ENCODE measurements at places on chromosomes 12 and 14.

DNA sequence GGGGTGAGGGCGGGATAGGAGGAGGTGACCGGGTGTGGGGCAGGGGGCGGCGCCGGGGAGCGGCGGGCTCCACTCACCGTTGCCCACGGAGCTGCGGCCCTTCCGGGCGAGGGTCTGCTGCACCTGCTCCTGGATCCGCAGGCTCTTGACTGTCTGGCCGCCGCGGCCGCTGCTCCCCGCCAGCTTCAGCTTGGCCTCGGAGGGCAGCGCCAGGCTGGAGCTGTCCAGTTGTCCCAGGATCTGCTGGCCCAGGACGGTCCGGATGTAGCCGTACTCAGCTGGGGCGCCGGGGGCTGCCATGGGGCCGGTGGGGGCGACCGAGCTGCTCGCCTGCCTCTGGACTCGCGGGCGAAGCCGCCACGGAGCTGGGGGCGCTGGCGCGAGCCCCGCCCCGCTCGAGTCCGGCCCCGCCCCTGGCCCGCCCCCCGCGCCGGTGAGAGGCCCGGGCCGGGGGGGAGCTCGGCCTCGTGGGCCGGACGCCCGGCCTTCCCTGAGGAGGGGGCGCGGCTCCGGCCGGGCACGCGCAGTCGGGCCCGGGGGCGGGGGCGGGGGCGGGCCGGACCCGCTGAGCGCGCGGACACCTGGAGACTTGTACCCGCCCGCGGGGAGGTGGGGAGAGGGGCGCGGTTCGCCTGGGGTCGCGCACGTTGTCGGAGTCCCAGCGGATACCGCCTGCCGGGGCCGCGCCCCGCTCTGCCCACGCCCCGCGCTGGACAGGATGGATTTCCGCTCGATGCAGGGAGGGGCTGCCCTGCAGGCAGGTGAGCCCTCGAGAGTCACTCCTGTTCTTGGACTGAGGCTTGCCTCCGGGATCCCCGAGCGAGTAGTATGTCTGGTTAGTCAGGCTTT is at the start of gene PKP2:
PKP2 (minus strand) TSS at position 346 of the 849 bp plus-strand sequence; CDS start at position 300, 46 bp downstream.
- DNase-seq = peak; percentile 67

DNA sequence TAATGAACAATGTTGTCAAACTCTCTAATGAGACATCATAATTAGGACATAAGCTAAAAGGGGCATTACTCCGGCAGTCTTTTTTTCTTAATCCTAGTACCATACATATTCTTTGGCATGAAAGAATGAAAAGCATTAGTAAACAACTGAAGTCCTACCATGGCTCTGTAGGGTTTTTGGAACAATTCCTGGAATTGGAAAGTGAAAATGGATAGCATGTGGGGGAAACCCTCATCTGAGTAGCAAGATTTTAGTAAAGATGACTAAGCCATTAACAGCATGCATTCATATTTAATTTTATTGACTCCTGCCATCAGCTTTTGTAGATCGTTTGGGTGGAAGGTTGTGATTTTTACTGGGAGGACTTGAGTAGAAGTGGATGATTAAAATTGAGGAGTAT is 216.2 kb upstream of the PDZRN4 start:
- DNase-seq = peak; percentile 31

- DNase-seq = no peak
These were observed 199.9 kb downstream of the TTC7B start for GRCh38 chr14:90616313-90616712.

DNA sequence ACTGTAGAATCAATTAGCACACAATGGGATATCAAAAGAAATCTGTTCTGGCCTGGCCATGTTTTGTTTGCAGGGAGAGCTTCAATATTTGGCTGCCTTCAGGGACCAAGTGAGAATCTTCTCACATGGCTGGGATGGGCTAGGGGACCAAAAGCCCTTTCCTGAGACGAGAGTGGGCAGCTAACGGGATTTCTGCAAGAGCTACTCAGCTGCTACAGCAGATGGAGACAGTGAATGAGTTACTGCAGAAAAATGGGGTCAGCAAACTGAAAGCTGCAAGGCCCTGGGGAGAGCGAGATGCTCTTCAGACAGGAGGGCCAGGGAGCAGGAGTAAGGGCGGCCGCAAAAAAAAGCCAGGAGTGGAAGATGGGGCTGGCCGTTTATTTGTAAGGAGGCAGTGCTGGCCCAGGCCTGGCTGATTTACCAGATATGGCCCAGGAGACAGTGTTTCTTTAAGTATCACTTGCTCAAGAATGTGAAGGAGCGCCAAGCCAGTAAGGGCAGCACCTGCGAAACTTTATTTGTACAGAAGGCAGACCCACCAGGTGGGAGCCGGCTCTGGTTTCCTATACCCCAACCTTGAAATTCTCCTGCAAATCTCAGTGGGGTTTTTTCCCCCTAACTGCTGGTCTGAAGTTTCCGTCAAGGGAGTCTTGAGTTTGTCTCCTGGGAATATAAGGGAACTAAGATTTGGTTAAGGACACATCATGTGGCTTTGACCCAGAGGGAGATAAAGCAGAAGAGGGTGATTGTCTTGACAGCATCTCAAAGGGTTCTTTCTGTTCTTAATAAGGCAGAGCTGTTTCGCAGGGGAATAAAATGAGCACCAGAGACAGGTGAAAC is 57.8 kb downstream of the SSH1 start:
- no peak for DNase-seq

DNA sequence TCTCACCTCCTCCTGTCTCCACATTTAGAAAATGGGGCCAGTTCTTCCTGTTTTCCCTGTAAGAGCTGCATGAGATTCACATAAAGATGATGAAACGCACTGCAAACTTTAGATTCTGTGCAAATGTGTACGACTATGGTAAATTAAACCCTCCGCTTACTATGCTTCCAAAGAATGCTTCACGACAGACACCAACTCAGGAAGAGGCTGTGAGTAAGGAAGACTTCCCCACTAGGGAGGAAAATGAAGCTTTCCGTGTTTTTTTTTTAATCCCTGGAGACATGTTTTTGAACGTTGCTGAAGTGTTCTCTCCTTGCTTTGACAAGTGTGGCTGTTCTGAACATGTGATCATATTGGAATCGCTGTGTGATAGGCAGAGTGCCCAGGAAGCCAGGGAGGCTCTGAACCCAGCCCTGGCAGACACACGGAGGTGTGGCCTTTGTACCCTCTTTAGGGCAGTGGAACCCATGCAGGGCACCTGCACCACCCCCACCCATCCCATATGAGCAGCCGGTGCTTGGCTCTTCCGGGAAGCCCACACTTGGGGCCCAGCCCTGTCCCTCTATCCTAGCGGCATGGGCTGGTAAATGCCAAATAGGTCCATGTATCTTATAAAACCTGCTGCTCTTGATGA is 7.5 kb upstream of the SYNE3 start:
- peak; percentile 88 for DNase-seq

DNA sequence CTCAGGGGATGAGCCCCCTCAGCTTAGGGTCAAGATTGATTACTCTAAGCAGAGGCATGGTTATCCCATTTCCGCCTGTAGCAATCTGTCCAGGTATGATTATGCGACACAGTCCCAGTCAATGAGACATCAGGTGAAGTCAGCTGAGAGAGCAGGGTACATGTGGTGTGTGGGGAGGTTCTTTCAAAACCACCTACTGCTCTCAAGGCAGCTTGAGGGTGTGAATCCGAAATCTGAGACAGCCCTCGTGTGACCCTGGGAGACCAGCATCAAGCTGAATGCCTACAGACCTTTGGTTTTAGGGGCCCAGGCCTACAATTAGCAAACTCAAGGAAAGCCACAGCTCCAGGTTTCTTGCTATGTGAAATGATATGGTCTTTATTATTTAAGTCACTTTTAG is 275.7 kb downstream of the ITPR2 start:
- DNase-seq = no peak

DNA sequence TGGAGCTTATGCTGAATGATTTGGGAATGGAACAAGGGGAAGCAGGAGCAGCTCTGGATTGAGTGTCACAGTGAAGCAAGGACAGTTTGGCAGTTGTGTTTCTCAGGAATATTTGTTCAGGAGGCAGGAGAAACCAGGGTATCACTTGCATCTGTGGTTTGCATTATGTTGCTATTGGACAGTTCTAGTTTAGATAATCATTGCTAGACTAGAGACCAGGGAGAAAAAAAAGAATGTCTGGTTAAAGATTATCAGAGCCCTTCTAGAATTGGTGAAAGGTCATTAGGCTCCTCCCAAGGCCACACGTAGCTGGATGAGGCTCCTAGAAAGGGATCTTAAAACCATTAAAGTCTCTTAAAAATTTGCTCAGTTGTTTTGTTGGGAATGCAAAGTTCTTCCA is 17.0 kb upstream of the SRSF5 start:
- DNase-seq = no peak

GRCh38 chr12:115895247-115895646 is 382.2 kb downstream of the MED13L start:
- DNase-seq = peak; percentile 1

DNA sequence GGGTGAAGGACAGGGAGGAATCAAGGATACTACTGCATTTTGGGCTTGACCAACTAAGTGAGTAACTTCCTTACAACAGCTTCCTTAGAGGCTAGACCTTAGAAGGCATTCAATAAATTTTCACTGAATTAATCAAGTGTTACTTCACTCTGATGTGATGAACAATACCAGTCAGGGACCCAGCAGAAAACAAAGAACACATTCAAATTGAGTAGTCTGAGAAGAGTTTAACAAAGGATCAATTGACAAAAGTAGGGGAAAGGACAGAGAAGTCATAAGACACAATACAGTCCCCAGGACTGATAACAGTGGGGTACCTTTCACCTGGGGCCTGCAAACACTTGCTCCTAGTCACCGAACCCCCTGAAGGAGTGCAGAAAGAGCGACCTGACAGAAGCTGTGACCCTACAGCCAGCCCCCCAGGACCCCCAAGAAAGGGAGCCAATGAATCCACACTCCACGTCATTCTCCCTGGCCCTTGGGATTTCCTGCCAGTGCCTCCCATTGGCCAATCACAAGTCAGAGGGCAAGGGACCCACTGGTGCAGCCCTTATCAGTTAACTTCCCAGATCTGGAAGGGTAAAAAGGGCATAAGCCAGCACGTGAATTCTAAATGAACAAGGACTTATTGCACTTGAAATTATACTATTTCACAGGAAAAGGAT is 6.9 kb downstream of the ANAPC5 start:
- DNase-seq = no peak

DNA sequence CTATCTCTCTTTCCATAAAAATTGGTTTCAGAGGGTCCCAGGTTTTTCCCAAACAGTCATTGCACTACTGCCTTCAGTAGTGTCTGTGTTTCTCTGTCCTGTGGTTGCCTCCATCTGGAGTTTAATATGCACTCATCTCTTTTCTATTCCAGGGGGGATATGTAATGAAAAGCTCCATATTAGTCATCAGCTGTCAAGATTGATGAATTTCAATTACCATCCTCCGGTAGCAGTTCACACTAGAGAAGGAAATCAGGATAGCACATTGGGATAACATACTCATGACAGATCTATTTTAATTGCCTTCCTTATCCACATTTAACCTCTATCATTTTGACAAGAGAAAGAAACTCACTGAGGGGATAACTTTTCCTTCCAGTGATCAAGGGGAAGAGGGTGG is 589.0 kb upstream of the SEL1L start:
- no peak for DNase-seq

DNA sequence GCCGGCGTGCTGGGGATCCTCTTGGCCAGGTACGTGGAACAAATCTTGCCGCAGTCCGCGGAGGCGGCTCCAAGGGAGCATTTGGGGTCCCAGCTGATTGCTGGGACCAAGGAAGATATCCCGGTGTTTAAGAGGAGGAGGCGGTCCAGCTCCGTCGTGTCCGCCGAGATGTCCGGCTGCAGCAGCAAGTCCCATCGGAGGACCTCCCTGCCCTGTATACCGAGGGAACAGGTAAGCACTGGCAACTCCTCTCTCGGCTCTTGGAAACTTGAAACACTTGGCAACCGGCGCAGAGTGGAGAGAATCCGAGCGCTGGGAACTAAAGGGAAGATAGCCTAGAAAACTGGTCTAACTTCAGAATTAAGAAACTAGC is 1.7 kb downstream of the PDE3A start:
- DNase-seq = peak; percentile 22

DNA sequence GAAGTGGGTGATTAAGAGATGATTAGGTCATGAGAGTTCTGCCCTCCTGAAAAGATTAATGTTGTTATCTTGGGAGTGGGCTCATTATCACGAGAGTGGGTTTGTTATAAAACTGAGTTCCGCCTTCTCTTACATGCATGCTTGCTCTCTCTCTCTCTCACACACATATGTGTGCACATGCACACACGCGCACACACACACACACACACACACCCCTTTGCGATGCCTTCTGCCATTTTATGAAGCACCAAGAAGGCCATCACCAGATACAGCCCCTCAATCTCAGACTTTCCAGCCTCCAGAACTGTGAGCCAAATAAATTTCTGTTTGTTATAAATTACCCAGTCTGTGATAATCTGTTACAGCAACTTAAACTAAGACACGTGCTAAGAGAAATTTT is 5.7 kb upstream of the SLC41A2 start:
- DNase-seq = no peak

DNA sequence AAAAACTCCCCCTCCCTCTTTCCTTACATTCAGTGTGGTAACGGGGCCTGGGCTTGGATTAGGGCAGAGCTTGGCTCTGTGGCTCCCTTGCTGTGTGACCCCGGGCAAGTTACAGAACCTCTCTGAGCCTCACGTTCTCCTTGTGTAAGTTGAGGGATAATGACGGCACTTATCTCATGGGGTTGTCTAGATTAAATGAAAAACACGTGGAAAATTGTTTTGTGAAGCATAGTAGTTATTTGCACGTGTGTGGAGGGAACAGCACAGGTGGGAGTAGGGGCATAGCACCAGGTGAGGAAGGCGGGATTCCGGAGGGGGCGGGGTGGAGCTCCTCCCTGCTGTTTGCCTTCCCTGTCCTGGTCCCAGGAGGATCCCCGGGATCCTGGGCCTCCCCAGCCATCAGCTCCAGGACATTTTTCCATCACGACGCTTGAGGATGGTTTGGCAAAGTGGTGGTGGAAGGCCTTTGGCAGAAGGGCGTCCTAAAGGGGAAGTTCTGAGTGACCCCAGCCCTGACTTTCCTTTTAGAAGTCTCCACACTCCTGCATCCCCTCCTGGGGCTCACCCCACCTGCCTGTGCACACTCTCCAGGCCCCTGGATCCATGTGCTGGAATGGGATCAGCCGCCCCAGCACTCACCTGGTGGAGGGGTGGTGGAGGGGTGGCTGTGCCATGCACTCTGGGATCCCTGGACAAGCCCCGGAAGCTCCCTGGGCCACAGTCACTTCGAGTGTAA is 22.7 kb downstream of the LRTM2 start:
- no peak for DNase-seq

DNA sequence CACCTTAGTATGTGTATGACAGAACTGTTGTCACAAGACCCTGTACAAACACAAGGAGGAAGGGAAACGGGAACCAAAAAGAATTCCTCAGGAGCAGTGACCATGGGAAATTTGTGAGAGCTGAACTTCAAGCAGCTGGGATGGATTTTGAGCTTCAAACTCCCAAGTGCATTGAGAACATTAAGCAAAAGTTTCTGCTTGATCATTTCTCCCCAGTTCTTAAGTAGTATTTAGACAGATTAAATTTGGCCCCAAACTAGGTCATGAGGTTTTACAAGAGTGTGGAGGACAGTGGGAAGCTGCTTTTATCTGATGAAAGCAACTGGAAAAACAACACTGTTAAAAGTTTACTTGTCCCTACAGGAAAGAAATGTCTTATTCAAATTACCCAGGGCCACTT is 206.0 kb upstream of the DCN start:
- peak; percentile 47 for DNase-seq

Measured in OCI-M1 (cell line).